Endothelial cell of umbilical vein (primary cell): ENCODE measurements at places on chromosomes 12 and 14. TPM values are rescaled to one million over a fixed set of nuclear protein-coding genes. Genes with fewer than 3 reads are reported as not detected.

Gene AGAP2
- 0.04 and 0.05 TPM in 2 replicates for polyA plus RNA-seq

Gene SOAT2
- not detected in 2 replicates for polyA plus RNA-seq

Gene CCDC60
- polyA plus RNA-seq: not detected in 2 replicates

DNA sequence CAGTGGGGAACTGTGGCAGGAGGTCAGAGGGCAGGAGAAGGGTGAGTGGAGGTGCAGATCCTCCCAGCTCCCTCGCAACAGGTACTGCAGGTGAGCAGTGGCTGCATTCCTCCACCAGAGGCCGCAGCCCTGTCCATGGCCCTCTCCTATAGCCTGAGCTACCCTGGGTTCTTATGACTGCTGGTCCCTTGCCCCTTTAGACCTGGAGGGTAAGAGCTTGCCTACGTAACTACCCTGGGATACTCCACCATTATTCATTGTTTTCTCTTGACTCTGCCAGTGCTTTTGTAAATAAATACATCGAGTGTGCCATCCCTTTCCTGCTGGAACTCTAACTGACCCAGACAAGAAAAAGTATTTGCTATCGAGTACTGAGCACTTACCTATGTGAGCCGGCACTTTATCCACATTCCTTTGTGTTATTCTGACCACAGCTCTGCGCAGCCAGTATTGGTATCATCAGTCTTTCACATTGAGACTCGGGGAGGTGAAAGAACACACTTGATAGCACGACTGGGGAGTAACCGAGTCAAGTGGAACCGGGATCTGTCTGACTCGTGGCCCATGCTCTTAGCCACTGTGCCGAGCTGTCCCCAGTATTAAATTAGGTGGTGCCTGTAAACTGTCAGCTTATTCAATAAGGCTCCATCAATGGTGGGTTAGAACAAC, 38.5 kb downstream of the LTBP2 start:
- peak; percentile 20 for DNase-seq

DNA sequence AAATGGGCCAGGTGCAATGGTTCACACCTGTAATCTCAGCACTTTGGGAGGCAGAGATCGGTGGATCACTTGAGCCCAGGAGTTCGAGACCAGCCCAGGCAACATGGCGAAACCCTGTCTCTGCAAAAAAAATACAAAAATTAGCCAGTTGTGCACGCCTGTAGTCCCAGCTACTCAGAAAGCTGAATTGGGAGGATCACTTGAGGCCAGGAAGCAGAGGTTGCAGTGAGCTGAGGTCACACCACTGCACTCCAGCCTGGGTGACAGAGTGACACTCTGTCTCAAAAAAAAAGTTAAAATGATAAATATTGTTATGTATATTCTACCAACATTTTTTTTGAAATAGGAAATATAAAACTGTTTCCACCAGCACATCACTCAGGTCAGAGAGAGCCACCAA, 64.9 kb downstream of the NDUFA12 start:
- no peak for DNase-seq

- DNase-seq: no peak
These were observed 31.9 kb downstream of the IRF2BPL start for GRCh38 chr14:76996563-76997146.

DNA sequence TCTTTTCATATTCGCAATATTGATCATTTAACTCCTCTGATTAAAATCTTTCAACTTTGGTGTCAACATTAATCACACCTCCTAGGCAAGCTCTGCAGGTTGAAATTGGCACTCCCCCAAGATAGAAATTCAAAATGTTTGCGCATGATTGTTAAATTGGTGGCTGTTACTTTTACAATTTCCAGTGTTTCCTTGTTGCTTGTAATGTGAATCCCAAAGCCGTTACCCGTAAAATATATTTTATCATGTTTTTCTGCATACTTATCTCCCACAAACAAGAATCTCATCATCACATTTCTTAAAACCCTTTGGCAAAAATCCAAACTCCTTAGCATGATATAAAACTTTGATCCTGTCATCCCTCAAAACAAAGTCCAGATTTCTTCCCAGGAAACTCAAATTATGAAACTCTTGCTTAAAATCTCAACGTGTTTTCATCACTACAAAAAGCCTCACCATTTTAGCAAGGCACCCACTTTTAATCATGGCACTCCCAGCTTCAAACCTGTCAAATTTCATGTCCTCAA, 14.7 kb downstream of the RTL1 start:
- DNase-seq: no peak

- DNase-seq: no peak
These were observed 12.1 kb downstream of the ZBTB39 start for GRCh38 chr12:56994231-56994746.

GRCh38 chr14:77918448-77918847, 118.5 kb downstream of the ADCK1 start:
- DNase-seq: no peak

GRCh38 chr12:120939523-120939922, 35.4 kb upstream of the SPPL3 start:
- DNase-seq: no peak

- DNase-seq: peak; percentile 63
These were observed 2.0 kb downstream of the DENND5B start for GRCh38 chr12:31588976-31589375.

- DNase-seq: no peak
These were observed 78.0 kb upstream of the FAR2 start for GRCh38 chr12:29071099-29071498.

GRCh38 chr14:68557648-68558047, 235.2 kb downstream of the ZFP36L1 start:
- DNase-seq: peak; percentile 59

DNA sequence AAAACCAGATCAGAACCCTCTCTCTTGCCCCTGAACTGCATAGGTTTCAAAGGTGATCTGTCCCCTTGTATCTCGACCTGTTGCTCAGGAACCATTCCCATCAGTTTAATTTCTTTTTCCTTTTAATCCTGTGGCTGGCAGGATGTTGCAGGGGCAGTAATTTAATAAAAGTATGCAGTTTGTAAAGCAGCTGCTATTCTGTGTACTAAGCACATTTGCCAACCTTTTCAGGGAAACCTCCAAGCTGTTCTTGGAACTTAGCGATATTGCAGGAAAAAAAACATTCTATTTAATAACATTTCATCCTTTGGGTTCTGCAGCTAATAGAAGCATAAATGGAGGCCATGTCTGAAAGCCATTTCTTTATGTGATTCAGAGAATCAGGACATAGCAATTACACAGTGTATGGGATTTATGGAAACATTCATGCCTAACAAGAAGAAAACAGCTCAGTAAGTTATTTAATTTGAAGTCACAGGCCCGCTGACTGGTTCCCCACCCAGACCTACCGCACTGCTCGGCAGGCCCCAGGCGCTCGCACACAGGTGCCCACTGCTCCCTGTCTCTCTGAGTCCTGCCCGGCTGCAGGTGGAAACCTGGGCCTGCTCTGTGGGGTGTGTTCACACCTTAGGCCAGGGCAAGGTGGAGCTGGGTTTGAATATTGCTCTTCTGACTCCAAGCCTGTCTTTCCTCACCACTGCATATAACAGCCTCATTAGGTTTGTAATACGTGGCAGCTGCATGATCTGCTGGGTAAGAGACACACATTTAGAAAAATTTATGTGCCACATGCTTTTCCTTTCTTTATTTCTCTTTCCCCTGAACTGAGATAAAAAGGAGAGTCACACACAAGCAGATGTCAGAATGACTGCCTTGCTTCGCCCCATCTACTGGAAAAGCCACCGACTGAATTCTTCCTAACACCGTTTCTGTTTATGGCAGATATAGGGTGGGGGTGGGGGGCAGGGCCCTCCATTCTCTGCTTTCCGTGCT, 119.7 kb downstream of the SLC25A47 start:
- DNase-seq: no peak

DNA sequence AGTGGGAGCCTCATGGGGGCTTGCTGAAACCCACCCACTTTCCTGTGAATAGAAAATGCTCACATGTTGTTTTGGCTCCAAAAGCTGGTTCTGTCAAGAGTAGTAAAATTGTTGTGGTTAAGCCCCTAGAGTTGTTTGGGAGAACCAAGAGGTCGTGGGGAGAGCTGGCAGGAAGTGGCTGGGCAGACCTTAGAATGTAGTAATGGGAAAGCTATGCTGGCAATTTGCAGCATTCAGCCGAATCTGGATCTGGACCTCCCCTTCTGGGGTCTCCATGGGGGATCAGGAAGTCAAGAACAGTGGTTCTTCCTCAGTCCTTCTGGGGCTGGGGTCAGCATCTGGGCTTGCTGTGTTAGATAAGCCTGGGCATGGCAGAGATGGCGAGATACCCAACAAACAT, 150.6 kb upstream of the TBX3 start:
- DNase-seq: no peak

DNA sequence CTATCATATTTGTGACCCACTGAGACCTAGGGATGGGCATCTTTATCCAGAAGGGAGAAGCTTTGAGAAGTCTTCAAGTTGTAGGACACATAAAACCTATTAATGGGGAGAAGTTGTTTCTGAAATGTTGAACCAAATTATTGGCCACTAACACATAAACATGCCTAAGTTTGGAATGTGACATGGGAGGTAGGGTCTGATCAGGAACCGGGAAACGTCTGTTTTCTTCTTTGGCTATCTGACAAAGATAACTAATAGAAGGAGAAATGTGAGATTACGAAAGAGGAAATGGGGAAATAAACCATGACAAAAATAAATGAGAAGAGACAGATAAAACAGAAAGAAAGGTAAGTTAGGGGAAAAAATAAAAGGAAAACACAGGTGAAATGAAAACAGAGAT, 425.2 kb downstream of the EGLN3 start:
- DNase-seq: peak; percentile 64

DNA sequence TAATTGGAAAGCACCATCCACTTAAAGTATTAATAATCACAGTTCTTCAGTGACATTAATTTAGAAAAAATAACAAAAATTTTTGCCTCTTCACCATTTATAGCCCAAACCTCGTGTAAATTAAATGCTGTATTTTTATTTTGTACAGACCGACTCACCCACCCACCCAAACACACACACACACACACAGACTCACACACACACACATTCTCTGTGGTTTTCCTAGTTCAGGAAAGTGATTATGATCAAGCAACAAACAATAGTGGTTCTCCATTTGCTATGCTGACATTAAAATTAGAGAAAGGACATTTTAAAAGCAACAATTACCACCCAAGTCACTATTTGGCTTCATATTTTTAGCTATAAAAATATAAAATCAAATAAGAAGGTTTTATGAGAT, 112.5 kb upstream of the FLRT2 start:
- peak; percentile 18 for DNase-seq
